ENCODE measurements at places on chromosomes 16 and 17. TPM values are rescaled to one million over a fixed set of nuclear protein-coding genes. Genes with fewer than 3 reads are reported as not detected.

Gene ITGB4
- 224 TPM for total RNA-seq

Gene SUPT4H1
- 60.0 TPM for total RNA-seq

Gene PYDC1
- not detected for total RNA-seq

Gene CDK5R1
- total RNA-seq: 4.0 TPM

Gene CHAD
- not detected for total RNA-seq

Data from HT-29 (cell line).